PC-9 (cell line): ENCODE measurements at places on chromosomes 6 and 20. TPM values are rescaled to one million over a fixed set of nuclear protein-coding genes. Genes with fewer than 3 reads are reported as not detected.

Gene CFB
- 22.6 and 25.5 TPM in 2 replicates for total RNA-seq

Gene SLC52A3
- 6.9 and 7.2 TPM in 2 replicates for total RNA-seq

Gene SPEF1
- total RNA-seq, result 2.6 and 2.7 TPM in 2 replicates

Gene PACRG
- total RNA-seq, result not detected in 2 replicates

DNA sequence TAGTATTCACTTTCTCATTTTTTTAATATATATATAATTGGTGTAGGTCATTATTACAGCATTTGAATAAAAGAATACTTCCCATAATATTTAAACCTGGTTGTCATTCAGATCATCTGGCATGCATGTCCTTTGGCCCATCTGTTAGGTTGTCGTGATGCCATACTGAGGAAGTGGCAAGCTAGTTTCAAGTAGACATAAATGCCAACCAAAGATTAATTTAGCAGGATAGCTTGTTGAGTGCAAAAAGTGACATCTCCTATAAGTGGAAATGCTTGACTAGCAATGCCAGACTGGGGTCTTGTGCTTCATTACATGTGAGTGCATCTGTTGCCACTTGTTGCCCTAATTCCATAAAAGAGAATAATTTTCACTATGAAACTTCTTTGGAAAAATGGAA, 1044.7 kb downstream of the GRIK2 start:
- no peak for DNase-seq

GRCh38 chr6:37783025-37783855, 36.3 kb upstream of the ZFAND3 start:
- no peak for DNase-seq

DNA sequence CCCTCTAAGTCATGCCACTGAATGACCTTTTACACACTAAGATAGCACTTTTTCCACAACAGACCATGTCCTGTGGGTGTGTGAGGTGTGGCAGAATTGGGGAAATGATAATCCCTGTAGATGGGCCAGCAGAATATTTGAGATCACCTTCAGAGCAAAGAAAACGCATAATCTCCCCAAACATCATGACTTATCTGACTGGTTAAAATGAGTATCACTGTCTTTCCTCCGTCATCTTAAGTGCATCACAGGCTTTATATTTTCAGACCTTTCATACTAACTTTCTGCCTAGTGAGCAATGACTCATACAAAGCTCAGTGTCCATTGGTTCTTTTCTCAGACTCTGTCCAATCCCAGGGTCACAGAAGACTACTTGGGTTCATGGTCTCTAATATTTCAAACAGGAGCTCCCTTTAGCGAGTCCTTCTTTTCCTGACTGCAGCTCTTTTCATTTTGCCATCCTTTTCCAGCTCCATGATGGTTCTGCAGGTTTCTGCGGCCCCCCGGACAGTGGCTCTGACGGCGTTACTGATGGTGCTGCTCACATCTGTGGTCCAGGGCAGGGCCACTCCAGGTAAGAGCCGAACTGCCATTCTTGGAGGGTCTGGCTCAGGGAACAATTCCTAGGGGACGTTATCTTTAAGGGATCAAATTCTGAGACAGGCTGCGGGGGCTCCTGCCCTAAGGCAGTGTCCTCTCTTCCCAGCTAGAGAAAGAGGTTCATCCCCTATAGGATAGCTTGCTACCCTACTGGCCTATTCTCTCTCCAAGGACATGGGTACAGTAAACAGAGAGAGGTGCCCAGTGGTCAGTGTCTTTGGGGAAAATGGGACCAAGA, at the start of gene HLA-DPB1:
Gene HLA-DPB1, plus strand, starts transcription at position 423 of the 838 bp plus-strand sequence. Its CDS starts 52 bp downstream, at position 475.
- no peak for DNase-seq

- no peak for DNase-seq
Observed at GRCh38 chr20:388034-388994, 7.8 kb downstream of the TRIB3 start.

- no peak for DNase-seq
Observed at GRCh38 chr6:28068067-28068466, 12.3 kb upstream of the ZNF165 start.

DNA sequence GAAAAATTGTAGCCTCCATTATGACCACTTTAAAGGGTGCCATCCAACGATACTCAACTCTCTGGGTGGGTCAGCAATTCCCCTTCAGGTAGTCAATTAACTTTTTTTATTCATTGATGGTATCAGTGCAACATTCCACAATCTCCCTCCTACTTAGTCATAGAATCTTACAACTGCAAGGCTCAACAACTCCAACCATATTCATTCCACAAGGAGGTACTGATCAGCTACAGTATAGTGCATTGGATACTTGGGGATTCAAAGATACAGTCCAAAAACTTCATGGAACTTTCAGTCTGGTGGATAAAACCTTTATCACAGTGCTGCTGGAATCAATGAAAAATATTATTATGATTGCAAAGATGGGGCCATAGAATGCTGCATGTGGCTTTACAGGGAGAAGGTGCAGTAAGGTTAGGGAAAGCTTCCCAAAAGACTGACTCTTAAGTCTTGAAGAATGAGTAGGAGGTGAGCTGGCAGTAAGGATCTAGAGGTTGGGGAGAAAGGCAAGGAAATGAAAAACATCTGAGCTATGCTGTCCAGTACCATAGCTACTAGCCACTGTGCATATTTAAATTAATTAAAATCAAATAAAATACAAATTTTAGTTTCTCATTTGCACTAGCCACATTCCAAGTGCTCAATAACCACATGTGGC, 314.7 kb upstream of the PRDM1 start:
- DNase-seq, result no peak

GRCh38 chr6:51450958-51451357, 632.3 kb downstream of the TFAP2B start:
- no peak for DNase-seq

DNA sequence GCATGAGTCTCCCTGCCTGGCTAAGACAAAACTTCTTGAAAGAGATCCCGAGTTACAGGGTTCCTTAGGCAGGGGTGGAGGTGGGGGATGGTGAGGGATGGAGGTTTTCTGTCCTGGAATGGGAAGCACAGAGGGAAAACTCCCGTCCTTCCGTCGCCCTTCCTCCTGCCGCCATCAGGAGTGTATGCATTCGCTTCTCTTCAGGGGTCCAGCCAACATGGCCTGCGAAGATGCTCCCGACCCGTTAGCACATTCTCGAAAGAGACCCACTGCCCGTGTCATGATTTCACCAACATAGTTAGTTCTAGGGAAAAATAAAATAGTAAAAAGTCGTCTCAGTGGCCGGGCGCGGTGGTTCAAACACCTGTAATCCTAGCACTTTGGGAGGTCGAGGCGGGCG, 37.1 kb downstream of the KIF25 start:
- no peak for DNase-seq

DNA sequence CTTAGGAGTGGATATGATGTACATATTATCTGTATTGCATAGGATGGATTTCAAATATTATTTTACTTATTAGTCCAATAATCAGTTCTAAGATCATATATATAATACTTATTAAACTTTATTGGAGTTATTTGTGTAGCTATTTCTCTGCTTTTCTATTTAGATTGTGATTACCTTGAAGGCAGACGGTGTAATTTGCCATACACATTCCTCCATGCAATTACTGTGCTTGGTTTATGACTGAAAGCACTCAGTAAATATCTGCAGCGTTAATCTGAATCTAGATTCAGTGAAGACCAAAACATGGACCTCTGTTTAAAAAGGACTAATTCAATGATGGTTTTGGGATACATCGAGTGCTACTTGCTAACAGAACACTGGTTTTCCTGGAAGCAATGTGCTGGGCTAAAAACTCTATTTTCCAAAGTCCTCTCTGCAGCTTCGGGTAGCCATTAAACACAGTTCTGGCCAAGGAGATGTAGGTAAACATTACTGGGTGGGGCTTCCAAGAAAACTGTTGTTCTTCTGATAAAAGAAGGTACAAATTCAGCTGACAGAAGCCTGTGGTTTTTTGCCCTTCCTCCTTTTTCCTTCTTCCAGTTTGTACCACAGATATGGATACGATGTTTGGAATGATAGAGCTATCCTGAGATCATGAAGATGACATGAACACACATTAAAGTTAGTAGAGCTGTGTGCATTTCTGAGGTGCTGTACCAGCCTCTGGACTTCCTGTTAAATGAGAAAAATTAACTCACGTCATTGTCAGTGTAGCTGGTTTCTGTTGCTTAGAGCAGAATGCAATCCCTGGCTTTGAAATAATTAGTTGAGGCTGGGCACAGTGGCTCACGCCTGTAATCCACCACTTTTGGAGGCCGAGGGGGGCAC, 136.5 kb upstream of the NUP153 start:
- no peak for DNase-seq

- DNase-seq, result no peak
Observed at GRCh38 chr6:126086560-126086959, 100.2 kb downstream of the TRMT11 start.

DNA sequence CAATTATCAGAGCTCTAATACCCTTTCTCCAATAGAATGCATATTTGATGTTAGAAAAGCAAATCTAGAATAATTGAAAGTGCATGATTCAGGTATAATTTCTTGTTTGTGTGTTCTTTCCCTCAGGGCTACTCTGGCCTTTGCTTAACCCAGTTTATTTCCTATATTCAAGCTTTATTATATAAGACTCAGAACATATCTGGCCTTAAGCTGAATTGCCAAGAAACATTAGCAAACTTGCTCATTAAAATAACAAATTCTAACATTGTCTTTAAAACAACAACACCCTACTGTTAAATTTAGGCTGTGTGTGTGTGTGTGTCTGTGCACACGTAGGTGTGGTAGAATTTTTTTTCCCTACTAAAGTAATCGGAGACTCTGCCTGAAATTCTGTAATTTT, 426.5 kb downstream of the UTRN start:
- DNase-seq, result no peak
